ENCODE measurements at places on chromosomes 3 and 15.

DNA sequence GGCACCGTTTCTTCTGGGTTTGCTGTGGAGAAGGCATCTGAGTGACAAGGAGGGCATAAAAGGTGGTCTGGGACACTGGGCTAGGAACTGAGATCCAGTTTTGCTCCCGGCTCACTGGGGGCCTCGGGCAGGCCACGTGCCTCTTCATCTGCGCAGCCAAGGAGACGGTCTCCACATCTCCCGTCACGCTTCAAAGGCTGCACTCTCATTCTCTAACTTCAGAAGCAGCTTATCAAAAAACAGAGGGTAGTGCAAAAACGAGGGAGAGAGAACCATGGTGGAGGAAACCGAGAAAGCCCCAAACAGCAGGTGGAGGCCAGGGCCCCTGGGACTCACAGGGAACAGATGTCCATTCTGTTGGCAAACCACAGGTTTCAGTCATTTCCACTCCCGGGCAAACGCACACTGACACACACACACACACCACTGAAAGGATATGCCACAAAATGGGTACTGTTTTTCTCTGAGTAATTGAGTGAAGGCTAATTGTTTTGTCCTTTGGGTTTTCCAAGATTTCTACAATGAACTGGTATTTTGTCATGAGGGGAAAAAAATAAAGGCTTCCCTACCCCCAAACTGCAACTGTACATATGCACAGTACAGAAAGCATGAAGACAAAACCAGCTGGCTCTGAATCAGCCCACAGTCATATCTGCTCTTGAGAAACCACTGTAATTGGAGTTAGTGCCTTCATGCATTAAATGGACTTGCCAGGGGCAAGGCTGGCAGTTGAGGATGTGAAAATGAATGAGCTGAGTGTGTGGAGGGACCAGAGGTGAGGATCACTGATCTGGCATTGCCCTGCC lies 71.9 kb downstream of the MGLL start:
- DNase-seq: peak; percentile 44
- H3K4me3 ChIP-seq: no peak overlapping the region
- no peak overlapping the region for H3K27ac ChIP-seq
- H3K36me3 ChIP-seq: no peaks in the 10 kb centered on the region
- H3K4me1 ChIP-seq: peaks cover 35% of the 10 kb centered on the region

DNA sequence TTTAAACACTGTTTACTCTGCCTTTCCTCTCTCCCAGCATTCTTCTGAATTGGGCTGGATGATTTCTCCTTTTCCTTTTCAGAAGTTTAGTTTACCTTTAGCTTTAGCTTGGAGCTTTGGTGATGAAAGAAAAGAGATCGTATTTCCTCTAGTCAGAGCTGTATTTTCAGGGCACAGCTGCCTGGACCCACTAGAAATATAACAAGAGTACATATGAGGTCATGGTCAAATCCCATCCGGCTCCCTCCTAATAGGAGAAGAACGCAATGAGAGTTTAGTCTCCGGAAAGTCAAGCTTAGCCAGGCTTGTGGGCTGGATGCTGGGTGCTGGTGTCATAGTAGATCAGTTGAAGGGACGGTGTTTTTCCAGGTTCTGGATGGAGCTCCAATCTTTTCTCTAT lies 177.1 kb upstream of the PFN2 start:
- no peak for DNase-seq
- H3K27ac ChIP-seq: no peak overlapping the region

GRCh38 chr3:180680097-180680430 lies 775 bp upstream of the CCDC39 start:
- no peak overlapping the region for H3K27ac ChIP-seq
- no peak for DNase-seq
- H3K4me1 ChIP-seq: peaks cover 19% of the 10 kb centered on the region
- H3K4me3 ChIP-seq: peak overlapping the region; percentile 51
- peaks cover 22% of the 10 kb centered on the region for H3K27me3 ChIP-seq

- H3K27ac ChIP-seq: no peak overlapping the region
- no peak for DNase-seq
- H3K27me3 ChIP-seq: no peaks in the 10 kb centered on the region
Measured at GRCh38 chr15:79004336-79004735, 59.5 kb upstream of the CTSH start.

GRCh38 chr3:40582401-40583027 lies 57.8 kb downstream of the ZNF621 start:
- peaks cover 26% of the 10 kb centered on the region for H3K4me1 ChIP-seq
- H3K36me3 ChIP-seq: no peaks in the 10 kb centered on the region
- H3K27me3 ChIP-seq: no peaks in the 10 kb centered on the region

- H3K4me3 ChIP-seq: no peak overlapping the region
- peaks cover 23% of the 10 kb centered on the region for H3K4me1 ChIP-seq
- no peak for DNase-seq
- no peak overlapping the region for H3K27ac ChIP-seq
Measured at GRCh38 chr3:132784502-132785025, 62.4 kb upstream of the NPHP3 start.

GRCh38 chr15:34642247-34642646 lies 58.8 kb upstream of the GOLGA8B start:
- DNase-seq: no peak
- H3K4me1 ChIP-seq: no peaks in the 10 kb centered on the region
- no peaks in the 10 kb centered on the region for H3K36me3 ChIP-seq

DNA sequence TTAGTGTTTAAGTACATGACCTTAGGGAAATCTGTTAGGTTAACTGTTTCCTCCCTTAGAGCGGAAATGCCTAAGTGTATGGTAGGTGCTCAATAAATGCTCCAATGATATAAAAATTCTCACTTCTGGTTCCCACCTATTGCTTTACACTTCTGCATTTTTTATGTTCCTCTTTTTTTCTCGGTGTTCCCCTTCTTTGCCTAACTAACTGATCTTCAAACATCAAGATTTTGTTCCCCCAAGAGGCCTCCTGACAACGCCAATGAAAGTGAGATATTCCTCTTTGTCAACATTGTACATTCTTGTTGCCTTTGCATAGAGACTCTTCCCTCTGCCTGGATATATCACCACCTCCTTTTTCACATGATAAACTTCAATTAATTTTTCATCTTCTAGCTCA lies 17.4 kb downstream of the SLC35A5 start:
- no peak overlapping the region for H3K27ac ChIP-seq
- H3K27me3 ChIP-seq: no peaks in the 10 kb centered on the region
- peaks cover 7% of the 10 kb centered on the region for H3K4me1 ChIP-seq
- H3K36me3 ChIP-seq: peaks cover 36% of the 10 kb centered on the region
- no peak overlapping the region for H3K4me3 ChIP-seq

DNA sequence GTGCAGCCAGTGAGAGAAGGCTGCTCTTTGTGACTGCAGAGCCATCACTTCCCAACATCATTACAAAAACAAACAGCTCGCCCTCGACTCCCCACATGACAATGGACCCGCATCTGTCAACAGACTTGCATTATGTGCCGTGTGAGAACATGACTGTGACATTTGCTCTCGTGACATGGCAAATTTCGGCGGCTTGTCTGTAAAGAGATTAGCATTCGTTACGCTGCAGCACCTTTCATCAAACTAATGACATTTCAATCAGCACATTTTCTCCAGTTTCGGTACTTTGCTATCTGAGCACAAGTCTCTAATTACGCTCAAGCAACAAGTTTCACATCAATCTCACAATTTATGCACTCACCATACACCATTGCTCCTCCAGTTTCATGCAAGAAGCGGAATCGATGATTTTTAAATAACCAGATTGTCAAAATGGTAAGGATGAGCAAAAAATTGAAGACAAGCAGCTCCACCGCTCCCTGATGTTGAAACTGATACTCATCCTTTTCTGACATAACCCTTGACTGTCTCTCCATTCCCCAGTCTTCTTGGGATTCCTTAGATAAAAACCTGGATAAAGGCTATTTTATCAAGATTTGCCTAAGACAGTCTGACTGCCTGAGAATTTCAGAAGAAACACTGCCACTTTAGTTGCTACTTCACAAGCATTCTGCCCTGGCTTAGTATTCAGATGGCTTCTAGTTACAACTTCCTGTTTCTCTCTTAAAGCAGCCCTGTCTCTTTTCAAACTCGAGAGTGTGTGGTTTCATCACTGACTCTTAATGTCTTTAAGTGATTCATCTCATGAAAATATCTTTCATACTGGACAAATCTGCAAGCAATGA lies at the start of gene SLC9A9:
SLC9A9 (minus strand) TSS at position 682 of the 845 bp plus-strand sequence; CDS start at position 536, 146 bp downstream.
- no peaks in the 10 kb centered on the region for H3K27me3 ChIP-seq
- H3K4me1 ChIP-seq: peaks cover 48% of the 10 kb centered on the region
- no peaks in the 10 kb centered on the region for H3K36me3 ChIP-seq

GRCh38 chr15:76162784-76163456 lies 103.1 kb downstream of the TMEM266 start:
- H3K4me3 ChIP-seq: no peak overlapping the region
- no peak for DNase-seq
- no peaks in the 10 kb centered on the region for H3K36me3 ChIP-seq
- H3K27ac ChIP-seq: peak overlapping the region; percentile 81
- peaks cover 7% of the 10 kb centered on the region for H3K27me3 ChIP-seq
- peaks cover 37% of the 10 kb centered on the region for H3K4me1 ChIP-seq

DNA sequence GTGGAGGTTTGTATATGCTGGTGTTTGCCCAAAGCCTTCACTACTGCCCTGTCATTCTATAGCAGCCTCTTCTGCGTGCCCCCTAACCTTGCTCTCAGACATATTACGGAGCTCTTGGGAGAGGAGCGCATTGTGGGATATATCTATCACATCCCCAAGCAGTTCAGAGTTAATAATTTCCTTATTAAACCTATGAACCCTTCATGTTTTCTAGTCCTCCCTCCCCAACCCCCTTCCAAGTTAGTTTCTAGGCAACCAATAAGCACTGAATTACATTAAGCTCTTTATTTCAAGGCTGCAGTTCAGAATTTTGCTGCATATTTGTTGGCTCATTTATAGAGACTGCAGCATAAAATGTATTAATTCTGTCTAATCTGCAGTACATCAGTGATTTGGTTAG lies 57.3 kb upstream of the GRM7 start:
- H3K36me3 ChIP-seq: no peaks in the 10 kb centered on the region
- H3K4me3 ChIP-seq: no peak overlapping the region
- DNase-seq: no peak
- no peaks in the 10 kb centered on the region for H3K4me1 ChIP-seq
- H3K27me3 ChIP-seq: no peaks in the 10 kb centered on the region
